Activated CD4-positive, alpha-beta T cell treated with anti-CD3 and anti-CD28 coated beads, Interleukin-2, amount 50 U/mL, for 4 hours (primary cell): ENCODE measurements at places on chromosomes 5 and 9.

- no peak for DNase-seq
These were observed 9.2 kb upstream of the RASA1 start for GRCh38 chr5:87258507-87258906.

- no peak for DNase-seq
These were observed 275.0 kb upstream of the SGCD start for GRCh38 chr5:156051972-156052371.

DNA sequence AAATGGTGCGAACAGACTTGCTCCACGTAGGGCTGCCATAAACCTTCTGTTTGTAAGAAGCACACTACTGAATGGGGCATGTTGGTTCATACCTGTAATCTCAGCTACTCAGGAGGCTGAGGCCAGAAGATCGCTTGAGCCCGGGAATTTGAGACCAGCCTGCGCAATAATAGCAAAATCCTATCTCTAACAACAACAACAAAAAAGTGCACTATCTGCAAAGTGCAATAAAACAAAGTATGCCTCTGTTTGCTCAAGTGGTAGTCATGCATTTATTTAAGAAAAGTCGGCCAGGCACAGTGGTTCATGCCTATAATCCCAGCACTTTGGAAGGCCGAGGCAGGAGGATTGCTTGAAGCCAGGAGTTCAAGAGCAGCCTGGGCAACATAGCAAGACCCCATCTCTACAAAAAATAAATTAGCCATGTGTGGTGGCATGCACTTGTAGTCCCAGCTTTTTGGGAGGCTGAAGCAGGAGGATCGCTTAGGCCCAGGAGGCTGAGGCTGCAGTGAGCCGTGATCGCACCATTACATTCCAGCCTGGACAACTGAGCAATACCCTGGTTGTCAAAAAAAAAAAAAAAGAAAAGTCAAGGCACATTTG, 5.2 kb downstream of the ATPSCKMT start:
- no peak for DNase-seq

GRCh38 chr5:136731241-136731900, 366.0 kb upstream of the TRPC7 start:
- no peak for DNase-seq

- DNase-seq: no peak
These were observed 335.3 kb upstream of the PANK3 start for GRCh38 chr5:168914491-168914890.

GRCh38 chr5:164742025-164742424, 1236.6 kb downstream of the MAT2B start:
- DNase-seq: no peak

DNA sequence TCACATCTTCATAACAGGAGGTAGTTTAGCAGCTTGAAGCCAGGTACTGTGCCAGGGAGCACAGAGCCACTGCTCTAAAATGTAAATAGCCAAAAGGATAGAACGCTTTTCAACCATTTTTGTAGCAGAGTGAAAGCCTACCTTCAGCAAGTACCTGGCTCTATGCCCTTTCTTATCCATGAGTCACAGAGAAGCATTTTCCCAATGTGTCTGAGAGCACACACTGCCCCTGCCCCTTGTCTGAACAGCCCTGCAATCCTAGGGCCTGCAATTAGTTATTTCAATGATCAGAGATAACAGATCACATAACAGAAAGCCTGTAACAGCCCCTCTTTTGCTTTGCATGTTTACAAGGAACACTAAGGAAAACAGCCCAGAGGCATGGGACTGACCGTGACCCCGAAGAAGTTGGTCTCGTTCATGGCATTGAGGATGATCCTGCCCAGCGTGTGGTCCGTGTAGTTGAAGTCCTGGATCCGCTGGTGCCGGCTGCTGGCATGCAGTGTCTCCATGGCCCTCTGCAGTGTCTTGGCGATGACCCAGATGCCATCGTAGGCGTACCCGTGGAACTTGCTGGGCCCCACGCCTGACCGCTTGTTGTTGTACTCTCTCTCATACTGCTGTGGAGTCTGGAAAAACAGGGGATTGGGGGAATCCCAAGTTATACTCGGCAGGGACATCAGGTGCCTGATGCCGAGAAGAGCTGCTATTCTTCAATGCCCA, 198.3 kb upstream of the TBC1D2 start:
- DNase-seq: no peak

DNA sequence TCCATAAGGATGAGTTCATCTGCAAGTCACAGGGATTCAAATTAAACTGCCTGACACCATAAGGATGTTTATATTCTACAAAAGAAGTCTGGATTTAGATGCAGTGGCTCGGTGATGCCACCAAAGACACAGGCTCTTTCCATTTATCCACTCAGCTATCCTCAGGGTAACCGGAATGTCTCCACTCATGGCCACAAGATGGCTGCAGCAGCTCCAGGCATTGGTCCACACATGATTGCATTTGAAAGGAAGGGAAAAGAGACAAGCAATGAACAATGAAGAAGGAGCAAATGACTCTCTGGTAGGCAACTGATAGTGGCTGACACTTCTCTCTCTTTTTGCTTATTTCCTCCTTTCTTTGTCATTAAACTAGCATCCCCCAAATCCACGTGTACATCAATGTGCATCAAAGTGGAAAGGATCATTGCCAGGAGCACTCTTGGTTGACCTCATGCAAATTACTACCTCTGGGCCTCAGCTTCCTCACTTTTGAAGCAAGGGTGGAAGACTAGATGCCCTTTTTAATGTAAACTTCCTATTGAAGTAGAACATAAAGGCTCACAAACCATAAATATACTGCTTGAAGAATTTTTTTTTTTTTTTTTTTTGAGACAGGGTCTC, 7.2 kb upstream of the SNX30 start:
- no peak for DNase-seq

DNA sequence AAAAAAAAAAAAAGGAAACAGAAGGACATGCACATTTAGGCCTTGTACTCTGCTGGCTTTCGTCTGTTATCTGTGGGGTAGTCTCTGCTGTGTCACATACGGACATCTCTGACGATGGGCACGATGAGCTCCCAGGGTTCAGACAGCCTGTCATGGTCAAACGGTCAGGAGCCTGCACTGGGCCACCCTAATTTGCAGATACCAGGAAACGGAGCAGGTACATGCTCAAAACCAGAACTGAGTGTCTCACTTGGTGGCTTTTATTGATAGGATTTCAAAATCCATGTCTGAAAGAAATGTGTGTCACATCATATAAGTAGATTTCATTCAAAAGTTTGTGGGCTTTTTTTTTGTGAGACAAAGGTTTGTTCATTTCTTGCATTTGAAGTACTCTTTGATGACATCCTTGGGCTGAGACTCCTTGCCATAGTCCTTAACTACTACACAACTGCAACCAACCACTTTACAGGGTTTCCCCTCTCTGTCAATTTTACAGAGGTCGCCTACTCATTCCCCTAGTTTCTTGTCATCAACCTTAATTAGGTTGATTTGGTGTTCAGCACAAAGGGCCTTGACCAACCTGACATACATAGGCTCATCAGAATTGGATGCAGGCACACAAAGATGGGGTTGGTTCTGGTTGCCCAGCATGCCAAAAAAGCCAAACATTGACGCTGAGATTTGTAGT, 9.0 kb downstream of the CKMT2 start:
- no peak for DNase-seq

DNA sequence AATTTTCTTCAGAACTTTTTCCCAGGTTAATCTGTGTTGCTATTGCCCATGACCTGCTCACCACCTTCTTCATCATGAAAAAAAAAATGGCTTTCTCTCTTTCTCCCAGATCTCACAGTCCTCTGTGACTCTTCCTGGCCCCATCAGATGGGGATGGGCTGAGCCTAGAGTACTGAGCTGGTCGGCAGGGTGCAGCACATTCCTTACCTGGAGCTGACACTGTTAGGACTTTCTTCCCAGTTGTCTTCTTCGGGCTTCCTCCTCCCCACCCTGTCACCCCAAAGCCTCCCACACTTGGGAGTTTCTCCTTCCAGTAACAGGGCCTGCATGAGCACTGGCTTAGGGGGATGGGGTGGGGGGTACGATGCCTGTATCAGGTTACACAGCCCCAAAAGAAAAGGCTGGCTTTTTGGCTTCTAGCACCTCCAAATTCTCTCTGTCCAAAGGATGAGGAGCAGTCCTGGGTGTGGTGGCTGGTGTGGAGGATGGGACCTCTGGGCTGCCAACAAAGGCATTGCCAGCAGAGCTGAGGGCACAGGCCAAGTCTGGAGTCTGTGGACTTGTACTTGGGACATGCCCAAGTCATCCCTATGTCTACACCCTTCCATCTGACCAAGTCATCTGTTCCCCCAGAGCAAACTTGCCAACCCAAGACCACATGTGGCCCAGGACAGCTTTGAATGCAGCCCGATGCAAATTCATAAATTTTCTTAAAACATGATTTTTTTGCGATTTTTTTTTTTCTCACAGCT, 68.0 kb upstream of the HSPA9 start:
- DNase-seq: no peak

- DNase-seq: peak; percentile 52
These were observed 54.5 kb downstream of the DIAPH1 start for GRCh38 chr5:141564216-141564692.

DNA sequence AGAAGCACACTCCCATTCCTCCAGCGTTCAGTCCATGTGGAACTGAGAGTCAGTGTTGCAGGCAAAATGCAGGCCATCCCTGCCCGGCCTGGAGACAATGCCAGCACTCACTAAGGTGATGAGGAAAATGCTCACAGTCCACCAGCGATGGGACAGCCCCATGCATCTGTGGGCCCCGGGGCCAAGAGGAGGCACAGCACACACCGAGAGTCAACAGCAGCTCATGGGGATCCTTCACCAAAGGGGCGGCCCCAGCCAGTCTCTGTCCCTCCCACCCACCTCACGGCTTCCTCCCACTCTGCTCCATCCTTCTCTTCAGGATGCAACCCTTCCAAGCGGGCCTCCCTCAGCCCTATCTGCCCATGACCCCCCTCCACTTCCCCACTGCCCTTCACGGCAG, 6.2 kb downstream of the SEMA4D start:
- DNase-seq: no peak

- no peak for DNase-seq
These were observed 525.5 kb upstream of the CCNG1 start for GRCh38 chr5:162911873-162912272.

- no peak for DNase-seq
These were observed 43.6 kb downstream of the CCDC192 start for GRCh38 chr5:127746756-127747155.

DNA sequence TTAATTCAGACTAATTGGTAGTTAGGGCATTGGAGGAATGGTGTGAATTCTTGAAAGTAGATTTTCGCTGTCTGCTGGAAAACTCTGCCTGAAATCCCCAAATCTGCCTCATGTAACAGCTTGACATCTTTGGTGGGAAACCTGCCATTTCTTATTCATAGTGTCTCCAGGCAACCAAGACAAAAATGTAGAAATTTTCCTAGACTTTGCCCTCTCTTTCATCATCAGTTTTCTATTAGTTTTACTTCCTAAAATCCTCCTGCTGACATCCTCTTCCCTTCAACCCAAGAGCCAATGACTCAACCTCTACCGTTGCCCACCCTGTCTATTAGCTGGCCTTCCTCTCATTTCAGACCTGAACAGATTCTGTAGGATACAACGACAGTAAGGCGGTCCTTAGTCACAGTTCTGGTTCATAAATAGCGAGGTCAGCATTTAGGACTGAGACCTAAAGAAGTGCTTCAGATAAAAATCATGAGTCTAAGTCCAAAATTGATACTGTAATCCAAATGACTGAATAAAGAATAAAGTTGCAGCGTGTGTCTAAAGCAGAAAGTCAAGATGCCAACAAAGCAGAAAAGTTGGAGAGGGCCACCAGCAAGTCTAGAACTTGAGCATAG, 133.9 kb downstream of the MUSK start:
- DNase-seq: no peak

GRCh38 chr5:115382989-115383388, 86.5 kb upstream of the CCDC112 start:
- no peak for DNase-seq

- no peak for DNase-seq
These were observed 612.6 kb upstream of the CLINT1 start for GRCh38 chr5:158471535-158471924.

GRCh38 chr9:113309204-113309813, 6.1 kb upstream of the RNF183 start:
- DNase-seq: peak; percentile 5

- DNase-seq: no peak
These were observed 39.8 kb upstream of the ALDH1B1 start for GRCh38 chr9:38352530-38353328.

- no peak for DNase-seq
These were observed 91.5 kb upstream of the CDKN2B start for GRCh38 chr9:22100626-22101025.

DNA sequence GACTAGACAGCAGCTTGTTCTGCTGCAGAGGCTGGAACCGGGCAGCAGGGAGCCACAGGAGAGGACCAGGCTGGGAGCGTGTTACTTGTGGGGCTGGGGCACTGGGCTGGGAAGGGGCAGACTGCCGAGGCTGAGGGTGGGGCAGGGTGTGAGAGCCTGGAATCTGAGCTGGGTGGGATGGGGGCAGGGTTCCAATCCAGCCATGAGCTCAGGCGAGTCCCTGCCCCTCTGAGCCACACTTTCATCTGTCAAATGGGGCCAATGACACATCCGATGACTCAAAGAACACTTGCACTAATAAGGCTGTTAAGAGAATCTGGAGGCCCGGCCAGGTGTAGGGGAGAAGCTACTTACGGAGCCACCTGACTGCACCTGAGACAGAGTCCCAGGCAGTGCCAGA, 18.7 kb upstream of the WDR38 start:
- DNase-seq: no peak

GRCh38 chr5:64690417-64691151, at the start of gene SHISAL2B:
TSS of gene SHISAL2B (plus strand) at chr5:64690503. CDS start at chr5:64690624, 121 bp downstream.
- DNase-seq: no peak

DNA sequence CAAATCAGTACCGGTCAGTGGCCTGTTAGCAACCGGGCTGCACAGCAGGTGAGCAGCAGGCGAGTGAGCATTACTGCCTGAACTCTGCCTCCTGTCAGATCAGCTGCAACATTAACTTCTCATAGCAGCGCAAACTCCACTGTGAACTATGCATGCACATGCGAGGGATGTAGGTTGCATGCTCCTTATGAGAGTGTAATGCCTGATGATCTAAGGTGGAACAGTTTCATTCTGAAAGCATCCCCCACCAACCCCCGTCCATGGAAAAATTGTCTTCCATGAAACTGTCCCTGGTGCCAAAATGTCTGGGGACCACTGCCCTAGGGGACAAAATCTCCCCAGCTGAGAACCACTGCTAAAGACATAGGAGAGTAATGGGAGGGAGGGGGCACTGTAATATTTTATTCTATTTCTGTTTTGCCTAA, 51.1 kb downstream of the P4HA2 start:
- DNase-seq: no peak

GRCh38 chr9:93818827-93819472, 136.2 kb downstream of the BARX1 start:
- DNase-seq: no peak

- DNase-seq: no peak
These were observed 11.5 kb upstream of the PRRC1 start for GRCh38 chr5:127505905-127506304.

DNA sequence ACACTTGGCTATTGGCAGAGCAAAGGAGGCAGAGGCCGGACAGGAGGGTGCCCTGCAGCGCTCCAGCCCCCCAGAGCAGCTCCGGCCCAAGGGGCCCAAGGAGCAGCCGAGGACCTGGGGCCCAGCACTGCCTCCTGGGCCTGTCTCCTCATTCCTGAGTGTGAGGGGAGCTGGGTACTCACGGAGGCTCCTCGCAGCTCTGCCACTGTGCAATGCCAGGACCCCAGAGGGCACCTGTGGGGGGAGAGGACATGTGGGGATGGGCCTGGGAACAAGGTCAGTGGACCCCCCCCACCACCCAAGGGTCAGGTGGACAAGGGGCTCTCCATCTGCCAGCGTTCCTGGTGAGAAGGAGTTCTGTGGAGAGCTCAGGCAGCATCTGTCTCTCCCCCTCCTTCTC, 192.6 kb upstream of the PPP1R26 start:
- DNase-seq: no peak
